SK-MEL-5 (cell line): ENCODE measurements at places on chromosomes 4 and X.

- no peak for DNase-seq
These were observed 16.4 kb downstream of the DCLK2 start for GRCh38 chr4:150094676-150095075.

- DNase-seq: no peak
These were observed 3.3 kb downstream of the PGRMC2 start for GRCh38 chr4:128284317-128284716.

DNA sequence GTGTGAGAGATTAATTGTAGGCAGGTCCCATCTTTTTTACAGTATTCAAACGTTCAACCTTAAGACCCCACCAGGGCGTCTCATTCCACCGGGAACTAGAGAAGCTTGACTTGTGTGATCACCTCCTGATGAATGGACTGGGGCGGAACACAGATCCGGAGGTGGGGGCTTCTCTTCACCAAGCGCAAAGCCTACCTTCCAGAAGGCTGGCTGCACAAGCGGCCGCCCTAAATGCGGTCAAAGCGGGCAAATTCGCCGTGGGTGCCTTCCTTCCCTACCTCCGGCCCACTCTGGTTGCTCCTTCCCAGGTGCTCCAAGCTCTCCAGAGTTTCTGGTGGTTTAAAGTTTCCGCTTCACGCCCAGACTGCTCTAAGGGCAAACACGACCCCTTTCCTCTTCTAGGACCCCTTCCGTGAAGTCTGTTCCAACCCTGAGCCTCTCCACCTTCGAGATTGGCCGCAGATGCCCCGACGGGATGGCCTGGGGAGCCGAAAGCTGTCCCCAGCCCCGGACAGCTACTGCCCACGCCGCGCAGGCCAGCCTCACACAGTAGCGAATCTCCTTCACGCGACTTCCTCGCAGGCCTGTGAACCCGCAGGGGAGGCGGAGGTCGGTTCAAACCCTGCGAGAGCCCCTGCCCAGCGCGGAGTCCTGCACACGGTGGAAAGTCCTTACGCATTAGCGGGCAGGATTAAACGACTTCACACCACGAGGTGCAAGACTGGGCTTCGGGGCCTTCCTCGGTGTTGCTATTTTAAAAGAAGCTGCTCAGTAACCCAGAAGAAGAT lies 1.6 kb upstream of the WWC2 start:
- no peak for DNase-seq

DNA sequence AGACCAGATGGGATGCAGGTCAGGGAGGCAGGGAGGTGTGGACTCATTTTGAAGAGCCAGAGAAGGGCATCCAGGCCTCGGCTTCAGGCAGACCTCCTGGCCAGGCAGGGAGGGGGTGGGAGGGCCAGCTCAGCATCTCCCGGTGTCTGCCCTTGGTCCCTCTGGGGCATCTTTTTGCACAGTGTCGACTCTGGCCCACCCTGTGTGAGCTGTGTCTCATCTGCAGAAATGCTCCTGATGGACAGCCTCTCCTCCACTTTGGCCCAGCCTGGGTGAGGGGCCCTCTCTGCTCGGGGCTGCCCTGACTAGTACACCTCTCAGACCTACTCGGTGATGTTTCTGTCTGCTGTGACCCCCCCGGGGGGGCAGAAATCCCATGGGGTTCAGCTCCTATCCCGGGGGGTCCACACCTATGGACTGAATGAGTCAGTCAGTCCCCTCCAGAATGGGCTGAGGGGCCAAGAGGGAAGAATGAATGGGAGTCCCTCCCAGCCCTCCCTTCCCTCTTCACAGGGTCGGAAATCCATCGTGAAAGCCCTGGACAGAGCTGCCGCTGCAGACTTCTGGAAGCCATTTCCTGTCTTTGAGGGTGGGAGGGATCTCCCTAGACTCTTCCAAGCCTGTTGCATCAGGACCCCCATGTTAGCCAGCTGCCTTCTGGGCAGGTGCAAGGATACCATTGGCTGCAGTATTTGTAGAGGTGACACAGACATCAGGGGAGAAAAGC lies 196.7 kb upstream of the PSAPL1 start:
- DNase-seq: no peak

DNA sequence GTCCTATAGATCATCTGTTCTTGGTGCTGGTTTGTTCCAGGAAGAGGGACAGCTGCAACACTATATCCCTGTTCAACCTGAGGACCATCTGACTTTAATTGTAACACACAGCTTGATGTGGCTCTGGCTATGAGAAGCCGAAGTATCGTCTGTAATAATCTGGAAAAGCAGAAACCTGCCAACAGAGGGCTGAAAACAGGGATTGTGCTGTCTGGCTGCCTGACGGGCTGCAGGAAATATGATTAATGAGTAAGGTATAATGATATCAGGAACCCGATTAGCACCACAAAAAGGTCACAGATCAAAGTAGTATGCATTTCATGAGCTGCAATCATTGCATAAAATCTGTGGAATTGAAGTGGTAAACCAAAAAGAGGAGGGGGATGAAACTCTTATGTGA lies 170.4 kb upstream of the MAB21L2 start:
- DNase-seq: peak; percentile 25

- DNase-seq: peak; percentile 75
These were observed 27.1 kb upstream of the HGFAC start for GRCh38 chr4:3414421-3415279.

GRCh38 chr4:3385711-3386420 lies 55.9 kb upstream of the HGFAC start:
- DNase-seq: no peak

GRCh38 chr4:140688711-140689598 lies 67.2 kb downstream of the TBC1D9 start:
- DNase-seq: no peak

DNA sequence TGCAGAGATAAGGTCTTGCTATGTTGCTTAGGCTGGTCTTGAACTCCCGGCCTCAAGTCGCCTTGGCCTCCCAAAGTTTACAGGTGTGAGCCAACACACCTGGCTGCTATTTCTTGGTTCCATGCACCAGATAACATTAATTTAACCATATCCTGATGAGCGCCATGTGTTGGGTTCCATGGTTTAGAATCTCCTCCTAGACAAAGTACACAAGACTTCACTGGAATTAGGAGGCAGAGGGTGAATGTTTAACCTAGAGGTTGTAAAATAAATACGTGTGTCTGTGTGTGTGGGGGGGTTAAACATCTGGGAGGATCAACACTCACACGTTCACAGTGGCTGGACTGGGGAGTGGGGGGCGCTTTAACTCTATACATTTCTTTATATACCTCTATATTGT lies 32.4 kb upstream of the SORCS2 start:
- DNase-seq: no peak

GRCh38 chr4:82797040-82797404 lies 1.6 kb downstream of the SCD5 start:
- DNase-seq: peak; percentile 4

DNA sequence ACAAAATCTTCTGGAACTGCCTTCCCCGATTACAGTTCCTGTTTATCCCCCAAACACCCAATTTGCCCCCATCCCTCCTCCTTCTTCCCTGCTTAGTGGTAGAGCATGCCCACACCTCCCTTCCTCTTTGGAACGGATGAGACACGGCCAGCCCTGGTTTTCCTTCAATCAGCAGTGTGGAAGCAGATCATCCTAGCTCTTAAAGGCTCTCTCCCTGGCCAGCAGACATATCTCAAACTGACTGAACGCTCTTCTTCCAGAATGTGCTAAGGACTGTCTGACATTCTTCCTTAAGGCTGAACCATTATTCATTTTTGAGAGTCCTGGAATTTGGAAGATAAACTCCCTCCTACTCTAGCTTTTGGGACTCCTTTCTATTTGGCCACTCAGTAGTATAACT lies 161.1 kb downstream of the TRIML1 start:
- no peak for DNase-seq

DNA sequence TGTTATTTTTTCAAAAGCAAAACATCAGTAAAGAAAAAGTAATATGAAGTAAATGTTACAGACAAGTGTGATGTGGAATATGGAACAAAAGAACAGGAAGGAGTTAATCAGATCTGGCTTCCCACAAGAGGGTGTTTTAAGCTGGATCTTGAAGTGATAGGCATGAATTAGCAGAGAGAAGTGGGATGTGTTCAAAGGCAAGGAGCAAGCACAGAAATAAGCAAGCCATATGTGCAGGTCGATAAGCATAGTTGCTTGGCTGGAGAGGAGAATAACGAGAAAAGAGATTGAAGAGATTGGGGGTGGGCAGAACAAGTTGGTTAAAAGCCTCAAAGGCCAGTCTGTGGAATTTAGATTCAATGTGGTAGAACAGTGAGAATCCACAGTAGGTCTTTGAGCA lies 60.9 kb upstream of the PRPS1 start:
- no peak for DNase-seq

GRCh38 chrX:77447653-77448569 lies 722 bp downstream of the FGF16 start:
- no peak for DNase-seq

- no peak for DNase-seq
These were observed 296.7 kb downstream of the ASMT start for GRCh38 chrX:1911401-1912128.
